ENCODE measurements at places on chromosomes 13 and 19. TPM values are rescaled to one million over a fixed set of nuclear protein-coding genes. Genes with fewer than 3 reads are reported as not detected.

- H3K27ac ChIP-seq = no peak overlapping the region
- DNase-seq = no peak
- no peaks in the 10 kb centered on the region for H3K36me3 ChIP-seq
- H3K27me3 ChIP-seq = no peaks in the 10 kb centered on the region
These were observed 506.9 kb downstream of the TBC1D4 start for GRCh38 chr13:74975111-74975510.

The FUT2 gene
- not detected for total RNA-seq

The CYP2F1 gene
- not detected for total RNA-seq

DNA sequence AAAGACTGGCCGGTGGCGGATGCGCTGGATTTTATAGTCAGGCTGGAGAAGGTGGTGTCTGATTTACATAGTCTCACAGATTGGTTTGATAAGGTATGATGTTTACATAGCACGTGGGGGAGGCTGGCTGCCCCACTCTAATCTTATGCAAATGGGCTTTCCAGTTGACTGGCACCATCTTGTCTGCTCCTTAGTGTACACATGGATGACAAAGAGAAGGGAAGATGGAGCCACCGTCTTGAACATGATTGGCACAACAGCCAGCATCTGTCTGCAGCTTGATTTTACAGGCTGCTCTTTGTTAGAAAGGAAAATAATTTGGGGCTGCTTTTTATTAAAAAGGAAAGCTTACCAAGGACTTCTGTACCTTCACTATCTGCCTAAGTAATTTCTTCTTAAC, 265.2 kb upstream of the MAB21L1 start:
- DNase-seq = no peak
- no peaks in the 10 kb centered on the region for H3K27me3 ChIP-seq
- no peak overlapping the region for H3K4me3 ChIP-seq
- H3K4me1 ChIP-seq = no peaks in the 10 kb centered on the region
- no peak overlapping the region for H3K27ac ChIP-seq

The DACT3 gene
- 104 TPM for total RNA-seq

GRCh38 chr13:36069881-36070366, 61.3 kb downstream of the DCLK1 start:
- H3K36me3 ChIP-seq = no peaks in the 10 kb centered on the region
- DNase-seq = no peak
- no peak overlapping the region for H3K4me3 ChIP-seq
- H3K4me1 ChIP-seq = no peaks in the 10 kb centered on the region
- peak overlapping the region; percentile 37 for H3K27ac ChIP-seq
- H3K27me3 ChIP-seq = no peaks in the 10 kb centered on the region

DNA sequence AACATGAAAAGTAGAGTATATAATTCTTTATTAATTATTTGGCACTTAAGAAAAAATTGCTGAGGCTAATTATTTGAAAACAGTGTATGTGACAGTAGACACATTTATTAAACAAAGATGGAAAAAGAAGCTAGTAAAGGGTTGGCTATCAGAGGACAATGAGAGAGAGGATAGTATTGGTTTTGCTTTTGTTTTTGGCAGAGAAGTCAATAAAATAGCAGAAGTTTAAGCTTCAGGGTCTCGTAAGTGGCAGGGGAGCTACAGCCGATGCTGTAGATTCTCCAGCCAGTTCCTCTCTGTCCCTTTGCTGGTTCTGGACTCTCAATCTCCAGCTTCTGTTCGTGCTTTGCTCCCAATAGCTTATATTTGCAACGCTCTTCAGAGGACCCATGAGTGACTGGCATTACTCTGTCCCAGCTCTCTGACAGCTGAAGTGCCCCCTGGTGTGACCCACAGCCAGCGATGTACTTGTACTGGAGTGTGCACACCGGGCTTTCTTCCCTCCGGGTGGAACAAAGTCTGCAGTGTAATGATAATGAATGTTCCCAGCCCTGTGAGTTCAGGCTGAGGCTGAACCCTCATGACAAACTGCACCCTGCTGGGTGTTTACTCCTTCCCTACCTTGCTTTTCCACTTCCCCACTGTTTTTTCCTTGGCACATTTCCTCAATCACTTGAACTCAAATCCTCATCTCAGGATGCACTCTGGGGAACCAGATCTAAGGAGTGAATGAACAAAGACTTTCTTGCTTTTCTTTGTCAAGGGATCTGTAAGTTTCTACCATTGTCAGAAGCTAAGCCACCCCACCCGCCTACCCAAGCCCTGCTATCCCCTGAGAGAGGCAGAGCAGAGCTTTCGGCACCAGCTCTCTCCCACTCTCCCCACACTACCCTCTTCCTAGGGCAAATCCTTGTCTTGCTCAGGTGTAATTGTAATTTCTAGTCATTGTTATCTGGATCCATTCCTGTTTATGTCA, 254.8 kb downstream of the LHFPL6 start:
- H3K36me3 ChIP-seq = no peaks in the 10 kb centered on the region
- H3K27me3 ChIP-seq = no peaks in the 10 kb centered on the region
- peaks cover 18% of the 10 kb centered on the region for H3K4me1 ChIP-seq
- no peak for DNase-seq
- H3K27ac ChIP-seq = no peak overlapping the region

DNA sequence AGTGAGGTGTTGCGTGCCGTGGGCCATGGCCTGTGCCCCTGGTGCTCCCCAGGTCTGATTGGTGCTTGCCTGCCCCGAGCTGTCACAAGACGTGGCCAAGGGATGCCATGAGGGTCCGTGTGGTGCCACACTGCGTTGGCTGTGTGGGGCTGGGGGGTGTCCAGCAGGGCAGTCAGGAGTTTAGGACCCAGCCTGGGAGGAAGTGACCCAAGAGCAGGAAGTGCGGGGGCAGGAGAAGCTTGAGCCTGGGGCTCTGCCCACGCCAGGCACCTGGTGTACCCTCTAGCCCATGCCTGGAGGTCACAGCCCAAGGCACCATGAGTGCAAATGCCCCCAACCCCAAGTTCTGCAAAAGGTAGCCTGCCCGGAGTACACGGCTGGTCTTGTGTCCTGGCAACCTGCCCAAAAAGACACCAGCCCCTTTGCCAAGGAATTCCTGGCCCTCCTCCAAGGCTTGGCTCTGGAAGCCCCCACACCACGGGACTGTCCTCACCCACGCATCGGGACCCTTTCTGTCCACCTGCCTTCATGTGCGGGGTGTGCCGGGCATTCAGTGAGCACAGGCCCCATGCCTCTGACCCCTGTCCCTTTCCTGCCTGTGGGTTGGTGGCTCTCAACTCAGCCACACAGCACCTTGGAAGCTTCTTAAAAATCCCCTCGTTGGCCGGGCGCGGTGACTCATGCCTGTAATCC, 24.9 kb downstream of the MPND start:
- no peak for DNase-seq
- H3K27ac ChIP-seq = no peak overlapping the region
- peaks cover 35% of the 10 kb centered on the region for H3K36me3 ChIP-seq
- no peak overlapping the region for H3K4me3 ChIP-seq
- peaks cover 43% of the 10 kb centered on the region for H3K4me1 ChIP-seq
- no peaks in the 10 kb centered on the region for H3K27me3 ChIP-seq

GRCh38 chr13:109036078-109036780, 406.8 kb downstream of the MYO16 start:
- no peaks in the 10 kb centered on the region for H3K27me3 ChIP-seq
- no peaks in the 10 kb centered on the region for H3K4me1 ChIP-seq
- no peak overlapping the region for H3K27ac ChIP-seq
- no peaks in the 10 kb centered on the region for H3K36me3 ChIP-seq
- no peak for DNase-seq

The IRS2 gene
- 42.4 TPM for total RNA-seq

Measured in ascending aorta (tissue), 2 donors.